Activated effector memory CD4-positive, alpha-beta T cell treated with anti-CD3 and anti-CD28 coated beads, Interleukin-2, amount 50 U/mL, for 16 hours (primary cell): ENCODE measurements at places on chromosomes 5 and 9.

DNA sequence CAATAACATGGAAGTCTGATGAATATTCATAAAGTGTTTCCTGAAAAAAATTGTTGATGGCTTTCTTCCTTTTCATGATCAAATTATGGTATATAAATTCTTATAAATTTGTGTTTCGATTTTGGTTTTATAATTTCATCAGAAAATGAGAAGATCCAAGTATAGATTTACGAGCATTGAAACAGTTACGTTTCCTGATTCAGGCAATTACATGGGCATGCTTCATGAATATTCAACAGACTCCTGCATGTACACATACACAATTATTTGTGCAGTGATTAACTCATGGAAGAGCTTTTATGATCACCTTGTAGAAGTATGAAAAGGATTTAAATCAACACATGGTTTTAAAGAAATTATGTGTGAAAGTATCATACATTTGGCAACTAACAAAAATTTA is 136.7 kb downstream of the MPDZ start:
- no peak for DNase-seq

DNA sequence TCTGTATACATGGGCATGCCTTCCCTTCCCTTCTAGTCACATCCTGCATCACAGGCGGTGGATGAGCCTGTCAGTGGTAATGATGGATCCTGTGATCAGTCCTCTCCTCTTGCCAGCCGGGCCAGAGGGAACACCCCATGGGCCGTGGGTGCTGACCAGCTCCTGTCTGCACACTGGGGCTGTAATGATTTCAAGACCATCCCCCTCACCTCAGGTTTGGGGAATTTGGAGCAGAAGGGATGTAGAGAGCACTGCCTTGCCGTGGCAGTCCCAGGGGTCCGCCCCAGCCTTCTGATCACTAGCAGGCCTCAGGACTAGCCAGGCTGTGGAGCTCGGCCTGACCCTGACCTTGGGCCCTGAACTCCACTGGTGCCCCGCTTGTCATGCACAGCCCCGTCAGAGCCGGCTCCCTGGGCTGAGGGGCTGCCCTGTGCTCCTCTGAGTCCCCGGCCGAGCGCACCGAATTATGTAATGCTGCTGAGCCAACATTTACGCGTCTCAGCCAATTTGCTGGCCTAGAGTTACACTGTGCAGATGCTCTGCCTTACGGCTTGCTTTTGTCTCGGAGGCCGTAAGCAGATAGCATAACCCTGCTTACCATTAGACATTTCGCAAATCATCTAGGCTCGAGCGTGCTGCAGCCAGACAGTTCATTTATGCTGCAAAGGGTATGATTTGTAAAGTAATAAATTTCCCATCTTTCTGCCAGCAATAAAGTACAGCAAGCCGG is 155.3 kb downstream of the MACROH2A1 start:
- DNase-seq = peak; percentile 36

DNA sequence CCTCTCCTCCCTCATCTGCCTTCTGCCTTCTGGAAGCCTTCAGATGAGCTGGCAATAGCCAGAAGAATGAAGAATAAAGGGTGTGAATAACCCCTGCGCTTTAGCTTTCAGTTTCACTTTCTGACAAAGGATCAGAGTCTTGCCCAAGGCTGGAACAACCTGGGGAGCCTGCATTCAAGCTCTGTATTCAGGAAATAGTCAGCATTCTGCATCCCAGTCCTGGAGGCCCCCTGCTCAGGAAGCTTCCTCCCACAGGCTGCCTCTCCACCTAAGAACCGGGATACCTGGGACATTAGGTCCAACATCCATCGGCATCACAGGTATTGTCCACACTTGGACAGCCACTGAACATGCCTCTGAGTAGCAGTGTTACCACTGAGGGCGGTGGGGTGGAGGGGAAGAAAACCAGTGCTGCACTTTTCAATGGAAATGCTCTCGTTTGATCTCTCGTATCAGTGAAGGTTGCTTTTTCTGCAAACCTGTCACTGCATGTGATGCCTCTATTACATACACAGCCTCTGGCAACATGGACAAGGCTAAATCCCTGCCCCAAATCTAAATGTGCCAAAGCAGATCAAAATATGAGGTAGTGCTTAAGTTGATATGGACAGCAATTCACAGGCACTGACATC is 39.8 kb upstream of the ACO1 start:
- no peak for DNase-seq

DNA sequence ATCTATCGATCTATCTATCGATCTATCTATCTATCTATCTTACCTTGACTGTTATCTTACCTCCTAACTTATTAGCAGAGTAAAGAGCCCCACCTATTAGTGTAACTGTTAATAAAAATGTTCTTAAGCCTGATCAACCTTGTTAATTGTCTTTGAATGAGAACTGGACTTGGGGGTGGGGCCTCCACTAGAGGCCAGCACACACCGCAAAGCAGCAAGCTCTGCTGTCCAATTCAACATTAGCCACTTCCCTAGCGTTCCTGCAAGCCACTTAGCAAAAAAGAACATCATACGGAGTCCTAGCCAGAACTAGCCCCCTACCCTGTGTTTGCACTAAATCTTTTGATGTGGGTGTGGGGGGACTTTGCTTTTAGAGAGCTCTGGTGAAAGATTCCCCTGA is 515.8 kb downstream of the KDM4C start:
- no peak for DNase-seq

DNA sequence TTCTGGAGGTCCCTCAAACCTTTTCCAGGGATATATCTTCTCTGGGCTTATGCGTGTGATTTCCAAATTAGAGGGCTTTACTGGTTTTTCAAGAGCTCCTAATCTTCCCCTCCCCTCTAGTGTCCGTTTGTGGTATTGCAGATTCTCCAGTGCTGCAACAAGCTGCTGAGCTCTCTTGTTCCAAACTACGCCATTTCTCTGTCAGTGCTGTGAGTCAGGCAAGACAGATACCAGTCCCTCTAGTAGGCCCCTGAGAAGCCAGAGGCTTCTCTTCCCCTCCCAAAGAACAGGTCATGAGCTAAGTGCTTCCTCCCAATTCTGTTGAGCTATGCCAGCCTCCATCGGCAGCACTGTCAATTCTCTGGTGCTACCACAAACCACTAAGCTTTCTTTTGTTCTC is 149.5 kb downstream of the FANCC start:
- DNase-seq = peak; percentile 70

DNA sequence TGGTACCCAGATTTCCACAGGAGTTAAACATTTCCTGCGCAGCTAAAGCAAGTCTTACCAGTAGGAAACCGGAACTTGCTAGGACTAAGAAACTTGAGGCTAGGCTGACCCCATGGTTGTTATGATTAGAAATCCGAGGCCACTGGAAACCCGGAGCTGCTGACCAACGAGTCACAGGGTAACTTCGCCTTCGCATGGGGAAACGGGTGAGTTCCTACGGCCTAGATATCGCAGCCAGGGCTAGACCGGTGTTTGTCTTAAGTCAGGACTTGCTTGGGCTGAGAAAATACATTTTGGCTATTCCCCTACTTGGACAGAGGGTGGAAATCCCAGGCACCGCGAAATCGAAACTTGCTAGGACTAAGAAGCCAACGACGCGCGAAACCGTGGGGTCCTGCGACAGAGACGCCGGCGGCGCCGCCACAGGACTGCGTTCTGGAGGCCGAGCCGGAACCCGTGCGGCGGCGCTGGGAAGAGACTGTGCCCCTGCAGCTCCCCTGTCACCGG is 1.6 kb upstream of the ANXA2R start:
- peak; percentile 88 for DNase-seq

- no peak for DNase-seq
These were observed 7.5 kb upstream of the REEP5 start for GRCh38 chr5:112929336-112930081.

DNA sequence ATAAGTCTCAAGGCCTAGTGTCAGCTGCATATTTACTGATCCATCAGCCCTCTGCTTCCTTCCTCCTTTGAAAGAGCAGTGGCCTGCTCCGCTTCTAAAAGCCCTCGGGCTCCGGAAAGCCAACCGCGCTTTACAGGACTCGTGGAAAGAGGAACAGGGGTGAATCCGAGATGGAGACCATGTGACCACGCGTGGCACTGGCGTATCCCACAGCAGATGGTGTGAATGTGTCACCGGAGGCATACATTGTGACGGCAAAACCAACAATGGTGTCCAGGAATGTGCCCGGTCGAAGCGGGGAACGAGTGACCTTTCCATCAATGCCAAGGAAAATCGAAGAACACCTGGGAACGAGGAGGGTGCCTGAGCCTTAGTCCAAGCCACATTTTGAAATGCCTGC is 484.6 kb downstream of the SPATA31A7 start:
- DNase-seq = no peak

- no peak for DNase-seq
These were observed 136.3 kb downstream of the APBA1 start for GRCh38 chr9:69535911-69536310.
